ENCODE measurements at places on chromosomes 1 and 21.

GRCh38 chr1:159829273-159829634 is 2.6 kb downstream of the SLAMF8 start:
- DNase-seq, result no peak

DNA sequence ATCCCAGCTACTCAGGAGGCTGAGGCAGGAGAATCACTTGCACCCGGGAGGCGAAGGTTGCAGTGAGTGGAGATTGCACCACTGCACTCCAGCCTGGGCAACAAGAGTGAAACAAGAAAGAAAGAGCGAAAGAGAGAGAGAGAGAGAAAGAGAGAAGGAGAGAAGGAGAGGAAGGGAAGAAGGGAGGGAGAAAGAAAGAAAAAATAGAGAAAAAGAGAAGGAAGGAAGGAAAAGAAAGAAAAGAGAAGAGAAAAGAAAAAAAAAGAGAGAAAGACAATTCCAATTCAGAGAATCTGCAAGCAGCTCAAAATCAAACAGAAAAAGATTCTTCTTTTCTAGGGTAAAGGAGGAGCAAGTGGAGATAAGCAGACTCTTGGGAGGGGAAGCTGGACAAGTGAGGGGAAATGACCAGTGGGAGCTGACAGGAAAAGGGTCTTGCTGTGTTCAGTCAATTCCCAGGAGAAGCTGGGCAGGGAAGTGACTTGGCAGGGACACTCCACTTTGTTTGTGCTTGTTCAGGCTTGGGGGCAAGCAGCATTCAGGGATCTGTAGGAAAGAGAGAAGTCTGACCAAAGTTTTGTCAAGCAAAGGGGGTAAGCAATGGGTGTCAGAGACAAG is 3.6 kb upstream of the CAPN2 start:
- no peak for DNase-seq

DNA sequence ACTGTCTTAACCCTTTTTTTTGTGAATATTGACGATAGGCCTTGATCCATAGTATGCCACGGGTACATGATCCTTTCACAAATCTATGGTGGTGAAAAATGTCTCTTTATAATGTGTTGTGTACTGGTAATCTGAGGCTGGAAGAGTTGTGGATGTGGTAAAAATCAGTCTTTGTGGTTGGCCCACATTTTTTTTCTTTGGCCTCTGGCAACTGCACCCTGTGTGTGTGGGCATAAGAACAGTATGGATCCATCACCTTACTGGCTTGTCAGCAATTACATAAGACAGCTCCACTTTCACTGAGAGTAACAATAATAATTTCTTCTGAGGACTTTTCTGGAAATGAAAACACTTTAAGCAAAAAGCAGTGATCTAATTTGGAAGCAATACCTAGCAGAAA is 101.6 kb downstream of the GABPA start:
- DNase-seq, result no peak

DNA sequence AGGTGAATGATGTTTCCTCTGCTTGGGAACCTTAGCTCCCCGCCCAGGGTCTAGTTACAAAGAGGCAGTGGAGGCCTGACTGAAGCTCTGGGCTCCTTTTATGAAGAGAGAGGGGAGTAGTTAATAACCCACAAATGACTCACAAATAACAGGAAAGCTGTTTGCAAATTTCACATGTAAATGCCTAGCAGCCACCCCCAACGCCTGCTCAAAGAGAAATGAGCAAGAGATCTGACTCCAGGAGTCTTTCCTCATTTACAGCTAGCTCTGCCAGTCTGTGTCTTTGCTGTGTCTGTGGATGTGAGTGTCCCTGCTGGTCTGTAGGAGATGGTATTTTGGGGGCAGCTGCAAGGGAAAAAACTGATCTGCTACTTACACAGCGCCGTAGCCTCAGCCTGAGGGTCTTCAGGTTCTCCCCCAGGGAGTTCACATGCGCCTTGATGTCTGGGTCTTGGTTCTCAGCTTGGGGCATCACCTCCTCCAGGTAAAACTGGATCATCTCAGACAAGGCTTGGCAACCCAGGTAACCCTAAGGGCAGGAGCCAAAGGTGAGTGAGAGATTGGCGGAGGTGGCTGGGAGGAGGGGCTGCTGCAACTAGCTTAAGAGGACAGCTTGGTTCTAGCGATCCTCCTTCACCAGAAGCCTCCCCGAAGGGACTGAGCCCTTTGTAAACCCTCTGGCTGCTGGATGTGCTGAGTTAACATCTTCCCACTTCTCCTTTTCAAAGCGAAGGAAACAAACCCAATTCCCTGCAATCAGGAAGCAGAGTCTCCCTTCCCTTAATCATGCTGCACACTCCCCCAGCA is at the start of gene IL19:
Gene IL19 (plus strand): TSS at position 243 of the 807 bp plus-strand sequence. CDS start 65,890 bp downstream, outside the sequence.
- DNase-seq, result no peak

DNA sequence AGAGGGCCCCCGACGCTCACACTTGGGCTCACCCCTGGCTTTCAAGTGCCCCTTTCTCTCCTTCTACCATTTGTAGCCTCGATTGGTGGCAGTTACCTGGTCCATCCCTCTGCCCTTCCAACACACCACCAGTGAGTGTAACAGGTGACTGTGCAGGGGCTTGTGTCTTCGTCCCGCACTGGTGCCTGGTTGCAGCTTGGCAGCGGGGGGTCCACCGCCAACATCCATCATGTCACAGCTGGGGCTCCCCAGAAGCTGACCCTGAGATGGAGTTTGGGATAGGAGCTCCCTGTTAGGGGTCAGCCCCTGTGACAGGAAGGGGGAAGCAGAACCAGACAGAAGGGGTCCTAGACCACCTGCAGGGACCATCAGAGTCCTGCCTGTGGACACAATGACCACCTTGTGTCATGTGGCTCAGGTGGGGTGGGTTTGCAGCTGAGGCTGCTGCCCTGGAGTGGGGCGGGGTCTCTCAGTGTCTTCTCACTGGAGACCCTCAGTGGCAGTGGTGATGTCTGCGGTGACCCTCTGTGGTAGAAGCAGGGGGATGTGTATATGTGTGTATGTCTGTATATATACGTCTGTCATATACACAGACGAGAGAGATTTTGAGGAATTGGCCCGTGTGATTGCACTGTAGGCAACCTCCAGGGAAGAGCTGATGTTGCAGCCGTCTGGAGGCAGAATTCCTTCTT is 3.6 kb upstream of the CALML6 start:
- no peak for DNase-seq

GRCh38 chr1:167630568-167631385 is 745 bp downstream of the RCSD1 start:
- DNase-seq, result no peak

DNA sequence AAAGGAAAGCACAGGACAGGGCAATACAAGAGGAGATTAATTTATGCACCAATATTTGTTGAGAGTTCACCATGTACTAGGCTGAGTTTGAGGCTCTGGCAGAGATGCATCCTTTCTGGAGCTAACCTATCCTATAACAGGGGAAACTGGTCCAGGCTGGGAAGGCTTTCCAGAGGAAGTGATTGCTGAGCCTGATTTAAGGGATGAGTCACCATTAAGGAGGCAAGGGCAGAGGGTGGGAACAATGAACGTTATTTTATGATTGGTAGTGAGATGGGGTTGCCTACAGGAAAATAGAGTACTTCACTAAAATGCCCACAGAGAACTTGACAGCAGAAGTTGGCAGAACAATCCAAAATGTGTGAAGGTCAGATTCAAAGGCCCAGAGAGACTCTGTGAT is 141.4 kb downstream of the PLPP3 start:
- no peak for DNase-seq

DNA sequence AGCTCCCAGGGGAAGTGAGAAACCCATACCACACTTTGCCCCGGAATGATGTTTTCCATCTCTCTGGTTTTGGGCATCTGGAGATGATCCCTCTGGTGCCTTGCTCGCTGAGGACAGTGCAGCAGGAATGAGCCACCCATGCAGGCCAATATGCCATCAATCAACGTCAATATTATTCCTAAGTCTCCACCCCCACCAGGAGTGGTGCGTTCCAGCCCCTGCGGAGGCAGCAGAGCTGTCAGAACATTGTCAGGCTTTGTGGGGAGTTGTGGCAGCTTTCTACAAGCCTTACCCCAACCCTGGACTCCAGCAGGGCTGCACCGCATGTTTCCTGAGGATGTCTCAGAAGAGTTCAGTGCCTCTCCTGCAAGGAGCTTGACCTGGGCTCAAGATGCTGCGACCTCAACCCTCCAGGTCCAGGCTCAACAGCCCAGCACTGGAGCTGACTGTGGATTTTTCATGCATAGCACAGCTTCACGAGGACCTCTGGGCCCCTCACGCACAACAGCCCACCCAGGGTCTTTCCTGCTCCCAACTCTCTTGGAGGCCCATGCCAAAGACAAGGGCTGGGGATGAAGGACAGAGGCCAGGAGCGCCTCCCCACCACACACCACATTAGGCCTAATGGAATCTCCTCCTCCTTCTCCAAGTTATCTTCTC is 67.5 kb downstream of the PSMG1 start:
- DNase-seq, result no peak

DNA sequence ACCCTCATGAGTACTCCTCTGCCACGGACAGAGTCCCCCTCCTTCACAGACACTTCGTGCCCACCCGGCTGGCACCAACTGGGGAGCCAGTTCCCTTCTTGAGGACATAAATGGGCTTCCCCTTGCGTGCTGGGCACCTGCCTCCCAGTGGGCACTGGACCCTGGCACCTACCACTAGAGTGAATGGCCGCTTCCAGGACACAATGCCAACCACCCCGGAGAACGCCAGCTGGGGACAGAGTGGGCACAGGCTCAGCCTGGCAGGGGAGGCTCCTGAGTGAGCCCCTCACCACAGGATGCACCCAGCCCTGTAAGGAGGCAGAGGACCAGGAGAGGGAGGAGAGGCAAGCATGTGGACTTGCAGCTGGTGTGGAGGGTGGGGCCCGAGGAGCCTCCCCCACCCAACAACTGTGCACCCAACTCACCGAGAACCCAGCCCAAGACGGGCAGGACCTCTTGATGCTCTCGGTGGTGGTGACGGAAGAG is 1.0 kb downstream of the ENTREP3 start:
- DNase-seq, result no peak

- no peak for DNase-seq
These were observed 9.1 kb upstream of the PSMB2 start for GRCh38 chr1:35650416-35650815.

- DNase-seq, result no peak
These were observed 41.5 kb upstream of the CTBS start for GRCh38 chr1:84615790-84616189.

DNA sequence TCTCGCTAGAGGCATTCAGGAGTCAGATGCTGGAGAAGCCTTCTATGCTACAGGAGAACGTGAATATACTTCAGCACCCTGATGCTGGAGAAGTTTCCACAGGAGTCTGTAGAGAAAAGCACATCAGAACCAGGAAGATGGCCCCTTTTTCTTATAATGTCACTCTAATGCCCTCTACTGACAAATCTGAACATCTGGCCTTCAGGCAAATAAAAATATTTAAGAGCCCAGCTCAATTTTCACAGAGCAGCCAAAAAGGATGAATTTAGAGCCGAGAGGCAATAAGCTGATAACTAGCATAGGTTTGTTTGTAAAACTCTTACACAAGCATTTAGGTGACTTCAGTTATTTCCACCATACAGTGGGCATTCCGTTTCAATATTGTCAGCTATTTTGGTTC is 3.8 kb upstream of the RRP15 start:
- DNase-seq, result no peak

DNA sequence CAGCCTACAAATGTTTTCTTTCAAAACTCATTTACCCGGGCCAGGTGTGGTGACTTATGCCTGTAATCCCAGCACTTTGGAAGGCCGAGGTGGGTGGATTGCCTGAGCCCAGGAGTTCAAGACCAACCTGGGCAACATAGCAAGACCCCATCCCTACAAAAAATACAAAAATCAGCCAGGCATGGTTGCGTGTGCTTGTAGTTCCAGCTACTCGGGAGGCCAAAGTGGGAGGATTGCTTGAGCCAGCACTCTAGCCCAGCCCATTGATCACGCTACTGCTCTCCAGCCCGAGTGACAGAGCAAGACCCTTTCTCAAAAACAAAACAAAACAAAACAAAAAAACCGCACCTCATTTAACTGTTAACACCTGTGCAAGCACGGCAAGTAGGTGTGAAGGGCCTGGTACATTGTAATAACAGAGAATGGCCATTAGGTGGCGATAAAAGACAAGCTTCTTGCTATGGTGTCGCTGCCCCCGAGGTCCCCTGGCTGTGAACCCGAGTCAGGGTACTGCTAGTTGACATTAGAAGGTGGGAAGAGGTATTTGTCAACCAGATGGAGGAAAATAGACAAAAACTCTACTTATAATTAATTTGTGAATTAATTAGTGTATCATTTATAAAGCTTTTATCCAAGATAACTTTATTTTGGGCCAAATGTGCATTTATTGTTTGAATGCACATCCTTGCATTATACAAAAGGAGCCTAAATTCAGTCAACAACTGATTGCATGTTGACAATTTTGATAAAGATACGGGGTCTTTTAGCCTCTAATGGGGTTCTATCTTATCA is 66.5 kb downstream of the SH3BGR start:
- peak; percentile 54 for DNase-seq

DNA sequence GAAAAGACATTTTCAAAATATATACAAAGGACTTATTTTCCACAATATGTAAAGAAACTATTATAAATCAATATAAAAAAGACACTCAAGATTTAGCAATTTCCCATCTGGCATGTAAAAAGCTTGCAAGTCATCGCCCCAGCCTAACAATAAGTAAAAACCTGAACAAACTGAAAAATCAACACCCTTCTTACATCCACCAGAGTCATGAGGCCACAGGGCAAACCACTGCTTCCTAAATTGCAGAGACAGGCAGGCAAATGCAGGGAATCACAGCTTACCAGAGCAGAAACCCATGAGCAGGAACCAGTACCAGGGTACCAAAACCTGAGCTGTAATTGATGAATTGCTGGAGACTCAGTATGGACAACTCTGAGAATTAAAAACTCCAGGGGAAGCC is 16.7 kb upstream of the WNT2B start:
- no peak for DNase-seq

DNA sequence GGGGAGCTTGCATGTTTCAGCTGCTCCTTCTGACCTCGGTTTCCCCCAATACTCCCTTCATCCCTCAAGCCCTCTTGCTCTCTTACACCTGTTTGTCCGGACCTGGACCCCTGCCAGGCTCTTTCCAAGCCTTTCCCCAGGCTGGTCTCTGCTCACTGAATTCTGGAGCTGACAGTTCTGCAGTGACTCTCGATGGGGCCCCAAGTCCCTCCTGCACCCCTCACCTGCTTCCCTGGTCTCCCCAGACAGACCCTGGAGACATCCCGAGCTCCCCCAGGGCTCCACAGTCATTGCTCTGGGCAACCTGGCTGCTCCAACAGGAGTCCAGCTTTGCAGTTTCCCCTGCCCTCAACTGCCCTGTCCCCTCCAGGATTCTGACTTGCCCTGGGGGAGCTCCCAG is 198.6 kb downstream of the GRIK3 start:
- DNase-seq, result no peak

Measured in right hindlimb (tissue), 1 donor.